ENCODE measurements at places on chromosomes 7 and 10. TPM values are rescaled to one million over a fixed set of nuclear protein-coding genes. Genes with fewer than 3 reads are reported as not detected.

The BMPER gene
- 2.3 TPM for total RNA-seq

The HNRNPF gene
- total RNA-seq = 129 TPM

The AEBP1 gene
- total RNA-seq = 0.44 TPM

The MUC3A gene
- not detected for total RNA-seq

The GPR158 gene
- 0.02 TPM for total RNA-seq

The CTAGE4 gene
- 2.7 TPM for total RNA-seq

The FFAR4 gene
- total RNA-seq = not detected

The EBLN1 gene
- total RNA-seq = 0.17 TPM

The AKR1C8 gene
- not detected for total RNA-seq

Measured in M059J (cell line).